ENCODE measurements at places on chromosomes 6 and 20. TPM values are rescaled to one million over a fixed set of nuclear protein-coding genes. Genes with fewer than 3 reads are reported as not detected.

Gene PHACTR3
- 8.4 TPM for total RNA-seq

Gene PHACTR1
- 102 TPM for total RNA-seq

Gene SNAI1
- total RNA-seq, result 7.3 TPM

Gene TNNC2
- not detected for total RNA-seq

- H3K27ac ChIP-seq, result no peak overlapping the region
- H3K4me3 ChIP-seq, result no peak overlapping the region
- H3K27me3 ChIP-seq, result no peaks in the 10 kb centered on the region
Measured at GRCh38 chr20:8568075-8568474, 436.0 kb downstream of the PLCB1 start.

GRCh38 chr6:168915242-168915641 lies 338.4 kb downstream of the THBS2 start:
- no peaks in the 10 kb centered on the region for H3K4me1 ChIP-seq
- no peak overlapping the region for H3K4me3 ChIP-seq
- H3K27me3 ChIP-seq, result no peaks in the 10 kb centered on the region
- DNase-seq, result no peak
- H3K27ac ChIP-seq, result no peak overlapping the region

- DNase-seq, result no peak
- no peaks in the 10 kb centered on the region for H3K4me1 ChIP-seq
- no peak overlapping the region for H3K4me3 ChIP-seq
Measured at GRCh38 chr6:169177516-169178166, 76.0 kb downstream of the THBS2 start.

GRCh38 chr6:165468340-165469235 lies 159.2 kb upstream of the C6orf118 start:
- no peak overlapping the region for H3K27ac ChIP-seq
- H3K4me3 ChIP-seq, result no peak overlapping the region
- no peaks in the 10 kb centered on the region for H3K36me3 ChIP-seq

DNA sequence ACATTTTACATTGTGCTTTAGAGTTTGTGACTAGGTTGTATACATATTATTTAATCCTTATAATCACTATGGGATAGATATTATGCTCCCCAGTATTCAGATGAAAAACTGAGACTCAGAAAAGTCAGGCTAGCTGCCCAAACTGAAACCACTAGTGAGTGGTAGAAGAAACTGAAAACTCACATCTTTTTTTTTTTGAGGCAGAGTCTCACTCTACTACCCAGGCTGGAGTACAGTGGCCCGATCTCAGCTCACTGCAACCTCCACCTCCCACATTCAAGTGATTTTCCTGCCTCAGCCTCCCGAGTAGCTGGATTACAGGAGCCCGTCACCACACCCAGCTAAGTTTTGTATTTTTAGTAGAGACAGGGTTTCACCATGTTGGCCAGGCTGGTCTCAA lies 22.2 kb downstream of the RNF24 start:
- no peak overlapping the region for H3K4me3 ChIP-seq
- DNase-seq, result no peak
- H3K36me3 ChIP-seq, result no peaks in the 10 kb centered on the region

- no peak overlapping the region for H3K4me3 ChIP-seq
- peak; percentile 28 for DNase-seq
- no peaks in the 10 kb centered on the region for H3K27me3 ChIP-seq
- no peaks in the 10 kb centered on the region for H3K36me3 ChIP-seq
- no peaks in the 10 kb centered on the region for H3K4me1 ChIP-seq
Measured at GRCh38 chr20:36989797-36990196, 38.3 kb upstream of the SAMHD1 start.

DNA sequence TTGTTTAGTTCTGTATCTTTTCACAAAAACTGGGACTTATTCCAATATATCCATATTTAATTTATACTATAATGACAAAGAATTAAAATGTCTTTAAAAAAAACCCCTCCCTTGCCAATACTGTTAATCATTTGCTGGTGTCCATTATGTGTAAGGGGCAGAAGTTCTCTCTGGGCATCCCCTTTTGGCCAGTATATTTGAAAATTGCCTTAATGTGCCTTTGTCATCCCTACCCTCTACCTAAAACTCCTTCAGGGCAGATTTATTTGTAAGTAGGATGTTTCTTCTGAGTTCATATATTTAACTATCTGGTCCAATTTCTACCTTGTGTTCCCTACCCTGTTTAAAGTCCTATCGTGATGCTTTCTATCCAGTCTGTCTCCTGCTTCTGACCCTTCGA lies 62.9 kb downstream of the ARHGAP18 start:
- H3K27ac ChIP-seq, result no peak overlapping the region
- H3K27me3 ChIP-seq, result no peaks in the 10 kb centered on the region
- H3K36me3 ChIP-seq, result no peaks in the 10 kb centered on the region
- no peak overlapping the region for H3K4me3 ChIP-seq
- H3K4me1 ChIP-seq, result peaks cover 42% of the 10 kb centered on the region

- H3K4me3 ChIP-seq, result no peak overlapping the region
- H3K4me1 ChIP-seq, result no peaks in the 10 kb centered on the region
- H3K27ac ChIP-seq, result no peak overlapping the region
- H3K27me3 ChIP-seq, result no peaks in the 10 kb centered on the region
Measured at GRCh38 chr20:47224300-47224791, 132.2 kb downstream of the ZMYND8 start.

- no peak overlapping the region for H3K27ac ChIP-seq
- DNase-seq, result no peak
- H3K36me3 ChIP-seq, result no peaks in the 10 kb centered on the region
- no peaks in the 10 kb centered on the region for H3K27me3 ChIP-seq
- H3K4me3 ChIP-seq, result no peak overlapping the region
Measured at GRCh38 chr6:39471954-39472659, 149.6 kb upstream of the KCNK16 start.

- no peaks in the 10 kb centered on the region for H3K27me3 ChIP-seq
- H3K4me3 ChIP-seq, result no peak overlapping the region
- no peak overlapping the region for H3K27ac ChIP-seq
- DNase-seq, result no peak
Measured at GRCh38 chr6:73329201-73329600, 24.9 kb downstream of the DPPA5 start.

GRCh38 chr6:152316024-152316423 lies 321.1 kb downstream of the SYNE1 start:
- H3K36me3 ChIP-seq, result peaks cover 40% of the 10 kb centered on the region
- H3K4me1 ChIP-seq, result peaks cover 5% of the 10 kb centered on the region
- no peaks in the 10 kb centered on the region for H3K27me3 ChIP-seq
- H3K27ac ChIP-seq, result no peak overlapping the region
- H3K4me3 ChIP-seq, result no peak overlapping the region

GRCh38 chr6:138018297-138018696 lies 88.9 kb downstream of the PERP start:
- H3K27me3 ChIP-seq, result no peaks in the 10 kb centered on the region
- no peaks in the 10 kb centered on the region for H3K36me3 ChIP-seq
- H3K27ac ChIP-seq, result no peak overlapping the region

- H3K27me3 ChIP-seq, result no peaks in the 10 kb centered on the region
- no peak for DNase-seq
- no peak overlapping the region for H3K4me3 ChIP-seq
- H3K27ac ChIP-seq, result no peak overlapping the region
- H3K4me1 ChIP-seq, result no peaks in the 10 kb centered on the region
- H3K36me3 ChIP-seq, result peaks cover 24% of the 10 kb centered on the region
Measured at GRCh38 chr20:24964506-24964840, 15.4 kb downstream of the CST7 start.

- H3K27me3 ChIP-seq, result no peaks in the 10 kb centered on the region
- H3K36me3 ChIP-seq, result no peaks in the 10 kb centered on the region
- H3K4me3 ChIP-seq, result no peak overlapping the region
Measured at GRCh38 chr6:75788894-75789293, 39.9 kb downstream of the MYO6 start.

- H3K36me3 ChIP-seq, result no peaks in the 10 kb centered on the region
- DNase-seq, result no peak
- H3K4me1 ChIP-seq, result no peaks in the 10 kb centered on the region
- no peak overlapping the region for H3K27ac ChIP-seq
Measured at GRCh38 chr6:53710788-53711187, 45.2 kb upstream of the KLHL31 start.

- no peak for DNase-seq
- H3K36me3 ChIP-seq, result no peaks in the 10 kb centered on the region
- no peak overlapping the region for H3K27ac ChIP-seq
- H3K4me1 ChIP-seq, result no peaks in the 10 kb centered on the region
- no peak overlapping the region for H3K4me3 ChIP-seq
Measured at GRCh38 chr6:143107911-143108761, 47.4 kb downstream of the AIG1 start.

GRCh38 chr6:69820018-69820417 lies 23.2 kb upstream of the LMBRD1 start:
- no peaks in the 10 kb centered on the region for H3K27me3 ChIP-seq
- no peaks in the 10 kb centered on the region for H3K36me3 ChIP-seq
- no peaks in the 10 kb centered on the region for H3K4me1 ChIP-seq
- no peak overlapping the region for H3K27ac ChIP-seq
- no peak overlapping the region for H3K4me3 ChIP-seq

- no peaks in the 10 kb centered on the region for H3K36me3 ChIP-seq
- peaks cover 13% of the 10 kb centered on the region for H3K4me1 ChIP-seq
- no peak overlapping the region for H3K27ac ChIP-seq
Measured at GRCh38 chr20:20691477-20692235, 20.8 kb downstream of the RALGAPA2 start.

- DNase-seq, result no peak
- no peaks in the 10 kb centered on the region for H3K27me3 ChIP-seq
- H3K4me3 ChIP-seq, result no peak overlapping the region
Measured at GRCh38 chr6:169782966-169783365, 31.5 kb downstream of the ERMARD start.

DNA sequence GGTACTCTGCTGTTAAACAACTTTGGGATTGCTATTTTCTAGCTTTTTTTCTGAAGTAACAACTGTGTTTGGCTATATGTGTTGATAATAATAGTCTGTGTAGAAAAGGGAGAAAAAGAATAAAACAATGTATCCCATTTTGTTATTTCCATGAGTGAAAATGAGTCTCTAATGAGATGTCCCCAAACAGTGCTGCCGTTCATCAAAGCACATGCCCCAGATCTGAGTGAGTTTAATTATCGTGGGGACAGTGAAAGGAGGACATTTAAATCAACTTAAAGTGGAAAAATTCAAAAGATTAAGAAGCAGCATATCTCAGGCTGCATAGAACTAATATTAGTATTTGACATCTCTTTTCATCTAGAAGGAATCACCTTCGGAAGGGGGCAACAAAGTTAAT lies 59.6 kb downstream of the NCOA7 start:
- peaks cover 3% of the 10 kb centered on the region for H3K36me3 ChIP-seq
- H3K27ac ChIP-seq, result no peak overlapping the region
- no peak overlapping the region for H3K4me3 ChIP-seq

- DNase-seq, result no peak
- H3K36me3 ChIP-seq, result no peaks in the 10 kb centered on the region
- no peak overlapping the region for H3K4me3 ChIP-seq
- peaks cover 16% of the 10 kb centered on the region for H3K4me1 ChIP-seq
- no peak overlapping the region for H3K27ac ChIP-seq
Measured at GRCh38 chr6:152089992-152090391, 282.5 kb downstream of the ESR1 start.

- H3K27ac ChIP-seq, result no peak overlapping the region
- H3K4me1 ChIP-seq, result peaks cover 7% of the 10 kb centered on the region
- DNase-seq, result no peak
- H3K4me3 ChIP-seq, result no peak overlapping the region
- no peaks in the 10 kb centered on the region for H3K27me3 ChIP-seq
Measured at GRCh38 chr6:13666194-13667105, 45.2 kb downstream of the RANBP9 start.

- H3K4me1 ChIP-seq, result peaks cover 23% of the 10 kb centered on the region
- DNase-seq, result no peak
- H3K36me3 ChIP-seq, result no peaks in the 10 kb centered on the region
- H3K27ac ChIP-seq, result no peak overlapping the region
- no peak overlapping the region for H3K4me3 ChIP-seq
Measured at GRCh38 chr6:47310131-47310480, 401 bp upstream of the TNFRSF21 start.

DNA sequence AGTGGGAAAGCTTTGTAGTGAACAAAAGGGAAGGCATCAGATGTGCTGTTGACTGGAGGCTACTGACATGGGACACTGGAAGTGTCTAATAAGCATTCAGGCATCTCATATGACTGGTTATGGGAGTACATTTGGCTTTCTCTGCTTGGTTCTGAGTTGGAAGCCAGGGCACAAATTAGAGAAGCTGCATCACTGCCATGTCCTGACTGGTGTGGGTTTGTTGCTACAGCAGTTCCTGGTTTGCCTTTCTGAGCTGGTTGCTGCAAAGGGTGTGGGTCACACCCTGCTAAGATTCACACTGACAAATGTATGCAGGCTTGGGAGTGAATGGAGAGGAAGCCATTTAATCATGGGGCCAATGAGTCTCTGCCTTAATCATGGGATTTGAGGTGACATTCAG lies 36.2 kb upstream of the NANP start:
- no peak for DNase-seq
- H3K4me3 ChIP-seq, result no peak overlapping the region
- no peaks in the 10 kb centered on the region for H3K36me3 ChIP-seq
- H3K4me1 ChIP-seq, result no peaks in the 10 kb centered on the region
- H3K27me3 ChIP-seq, result no peaks in the 10 kb centered on the region

DNA sequence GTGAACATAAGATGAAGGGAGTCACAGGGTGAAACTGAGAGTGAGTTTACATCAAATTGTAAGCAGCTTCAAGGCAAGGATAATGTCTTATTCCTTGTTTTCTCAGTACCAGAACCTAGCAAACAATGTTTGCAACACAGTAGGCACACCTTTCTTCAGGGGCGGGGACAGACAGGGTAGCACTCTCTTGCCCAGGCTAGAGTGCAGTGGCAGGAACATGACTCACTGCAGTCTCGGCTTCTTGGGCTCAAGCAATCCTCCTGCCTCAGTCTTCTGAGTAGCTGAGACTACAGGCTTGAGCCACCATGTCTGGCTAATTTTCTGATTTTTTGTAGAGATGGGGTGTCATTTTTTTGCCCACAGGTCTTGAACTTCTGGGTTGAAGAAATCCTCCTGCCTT lies 299.8 kb downstream of the CD83 start:
- no peak for DNase-seq
- H3K36me3 ChIP-seq, result no peaks in the 10 kb centered on the region
- no peaks in the 10 kb centered on the region for H3K4me1 ChIP-seq
- H3K4me3 ChIP-seq, result no peak overlapping the region

GRCh38 chr6:88074791-88075190 lies 27.1 kb downstream of the SPACA1 start:
- no peak overlapping the region for H3K4me3 ChIP-seq
- no peaks in the 10 kb centered on the region for H3K36me3 ChIP-seq
- H3K27ac ChIP-seq, result no peak overlapping the region

- no peak for DNase-seq
- no peaks in the 10 kb centered on the region for H3K4me1 ChIP-seq
- H3K36me3 ChIP-seq, result no peaks in the 10 kb centered on the region
- no peak overlapping the region for H3K27ac ChIP-seq
- H3K4me3 ChIP-seq, result no peak overlapping the region
- no peaks in the 10 kb centered on the region for H3K27me3 ChIP-seq
Measured at GRCh38 chr20:33463332-33464101, 20.0 kb upstream of the SNTA1 start.

DNA sequence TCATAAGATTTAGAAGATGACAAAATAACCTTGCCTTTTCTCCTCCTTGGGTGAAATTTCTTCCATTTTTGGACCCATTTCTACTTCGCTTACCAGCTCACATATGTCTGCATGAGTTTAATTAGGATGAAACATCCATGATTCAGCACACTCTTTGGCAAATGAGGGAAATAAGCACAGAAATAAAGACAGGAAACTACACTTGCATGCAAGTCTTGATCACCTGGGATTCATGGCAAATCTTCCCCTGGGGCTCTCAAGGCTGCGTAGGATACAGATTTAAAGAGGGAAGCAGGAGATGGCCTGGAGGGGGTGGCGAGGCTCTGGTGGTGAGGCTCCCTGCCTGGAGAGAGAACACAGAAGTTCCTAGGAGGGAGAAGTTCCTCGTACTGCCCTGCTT lies 147.8 kb downstream of the EDN3 start:
- no peak overlapping the region for H3K27ac ChIP-seq
- no peak overlapping the region for H3K4me3 ChIP-seq
- H3K27me3 ChIP-seq, result no peaks in the 10 kb centered on the region
- H3K36me3 ChIP-seq, result no peaks in the 10 kb centered on the region
- no peak for DNase-seq
